Stimulated activated naive B cell treated with anti-CD40 and anti-IgM and Interleukin-4, amounts not matched to agents 10 μg/mL and 1 μg/mL and 100 μg/mL, for 72 hours (primary cell): ENCODE measurements at places on chromosomes 7 and 10.

DNA sequence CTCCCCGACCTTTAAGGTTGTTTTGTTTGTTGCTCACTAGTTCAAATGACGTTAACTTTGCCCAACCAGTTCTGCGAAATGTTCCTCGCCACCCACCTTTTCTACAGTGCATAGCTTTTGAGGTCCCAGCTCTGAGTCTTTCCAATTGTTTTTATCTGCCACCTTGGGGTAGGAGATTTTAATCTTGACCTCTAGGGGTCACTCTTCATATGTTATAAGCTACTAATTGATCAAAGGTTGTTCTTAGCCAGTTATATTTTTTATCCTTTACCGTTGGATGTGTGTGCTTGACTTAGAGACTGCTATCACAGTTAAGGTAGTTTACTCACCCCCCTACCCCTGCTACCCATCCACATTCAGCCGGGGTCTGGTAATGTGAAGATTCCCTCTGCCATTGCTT is 372.4 kb downstream of the SUGCT start:
- H3K27me3 ChIP-seq = no peaks in the 10 kb centered on the region
- no peak for DNase-seq
- no peaks in the 10 kb centered on the region for H3K36me3 ChIP-seq
- no peak overlapping the region for H3K27ac ChIP-seq

GRCh38 chr7:85565276-85565675 is 378.4 kb upstream of the SEMA3D start:
- DNase-seq = no peak
- no peaks in the 10 kb centered on the region for H3K4me1 ChIP-seq
- H3K4me3 ChIP-seq = no peak overlapping the region
- no peaks in the 10 kb centered on the region for H3K27me3 ChIP-seq
- H3K27ac ChIP-seq = no peak overlapping the region

DNA sequence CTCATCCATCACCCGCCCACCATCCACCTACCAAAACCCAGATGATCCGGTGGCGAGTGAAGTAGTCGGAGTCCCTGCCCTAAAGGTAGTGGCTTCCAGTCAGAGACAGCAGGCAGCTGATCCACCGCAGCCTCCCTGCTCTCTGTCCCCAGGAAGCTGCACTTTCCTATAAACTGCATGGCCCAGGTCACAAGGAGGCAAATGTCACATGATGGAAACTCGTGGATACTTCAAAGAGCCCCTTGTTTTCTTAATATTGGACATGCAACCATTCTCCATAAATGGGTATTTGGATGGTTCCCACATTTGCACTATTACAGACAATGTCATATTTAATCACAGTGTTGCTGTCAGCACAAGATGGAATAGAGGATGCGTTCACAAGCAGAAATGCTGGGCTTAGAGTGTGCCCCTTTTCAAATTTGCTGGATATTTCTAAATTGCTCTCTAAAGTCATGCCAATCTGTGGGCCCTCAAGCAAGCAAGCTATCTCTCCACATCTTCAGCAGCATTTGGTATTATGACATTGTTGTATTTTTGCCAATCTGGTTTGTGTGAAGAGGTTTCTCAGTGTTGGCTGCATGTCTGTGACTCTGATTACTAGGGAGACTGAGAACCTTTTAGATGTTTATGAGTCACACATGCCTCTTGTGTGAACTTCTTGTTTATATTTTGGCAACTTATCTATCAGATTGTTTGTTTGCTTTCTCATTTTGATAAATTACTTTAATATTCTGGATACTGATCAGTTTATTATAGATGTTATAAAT is 822.0 kb downstream of the TNS3 start:
- no peak overlapping the region for H3K4me3 ChIP-seq
- no peaks in the 10 kb centered on the region for H3K36me3 ChIP-seq
- no peak for DNase-seq
- no peak overlapping the region for H3K27ac ChIP-seq

- no peak overlapping the region for H3K27ac ChIP-seq
- no peaks in the 10 kb centered on the region for H3K36me3 ChIP-seq
- no peaks in the 10 kb centered on the region for H3K4me1 ChIP-seq
- no peak for DNase-seq
- peaks cover 14% of the 10 kb centered on the region for H3K27me3 ChIP-seq
These were observed 113.7 kb downstream of the PTPRN2 start for GRCh38 chr7:158473946-158474345.

- no peak for DNase-seq
- H3K4me1 ChIP-seq = peaks cover 15% of the 10 kb centered on the region
- H3K4me3 ChIP-seq = no peak overlapping the region
These were observed 18.1 kb upstream of the TRIM8 start for GRCh38 chr10:102626026-102626685.

DNA sequence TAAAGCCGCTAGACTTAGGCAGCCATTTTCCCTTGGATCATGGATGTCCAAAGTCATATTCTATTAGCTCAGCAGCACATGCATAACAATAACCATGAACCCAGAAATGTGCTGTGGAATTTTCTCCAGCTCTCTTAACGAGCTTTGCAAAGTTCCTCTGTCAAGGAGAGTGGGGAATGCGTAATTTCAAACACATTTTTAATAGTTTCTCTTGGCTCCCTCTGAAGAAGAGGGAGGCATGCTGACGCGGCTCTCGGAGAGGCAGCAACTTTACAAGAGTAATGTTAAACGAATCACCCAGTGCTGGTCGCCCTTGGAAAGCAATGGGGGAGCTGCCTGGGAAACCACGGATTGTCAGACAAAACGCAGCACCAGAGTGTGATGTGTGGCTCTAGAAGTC is 114.8 kb downstream of the RAB18 start:
- H3K4me1 ChIP-seq = no peaks in the 10 kb centered on the region
- DNase-seq = no peak
- H3K4me3 ChIP-seq = no peak overlapping the region
- H3K27me3 ChIP-seq = peaks cover 23% of the 10 kb centered on the region

- no peak for DNase-seq
- no peaks in the 10 kb centered on the region for H3K4me1 ChIP-seq
- H3K4me3 ChIP-seq = no peak overlapping the region
- H3K27ac ChIP-seq = no peak overlapping the region
- H3K27me3 ChIP-seq = no peaks in the 10 kb centered on the region
These were observed 962.8 kb downstream of the DNAJB9 start for GRCh38 chr7:109532262-109532992.

DNA sequence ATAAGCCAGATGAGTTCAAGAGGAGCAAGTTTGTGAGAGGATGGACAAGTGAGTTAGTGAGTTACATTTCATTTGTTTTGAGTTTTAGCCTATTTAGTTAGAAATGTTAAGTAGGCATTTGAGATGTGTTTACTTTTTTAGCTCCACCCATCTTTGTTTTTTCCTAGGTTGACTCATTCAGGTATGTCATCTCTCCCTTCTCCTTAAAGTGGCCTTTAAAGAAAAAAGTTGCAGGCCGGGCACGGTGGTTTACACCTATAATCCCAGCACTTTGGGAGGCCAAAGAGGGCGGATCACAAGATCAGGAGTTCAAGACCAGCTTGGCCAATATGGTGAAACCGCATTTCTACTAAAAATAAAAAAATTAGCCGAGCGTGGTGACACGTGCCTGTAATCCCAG is 71.2 kb downstream of the BMPR1A start:
- no peak overlapping the region for H3K27ac ChIP-seq
- no peaks in the 10 kb centered on the region for H3K4me1 ChIP-seq
- no peaks in the 10 kb centered on the region for H3K36me3 ChIP-seq
- no peak for DNase-seq
- no peak overlapping the region for H3K4me3 ChIP-seq

- no peaks in the 10 kb centered on the region for H3K36me3 ChIP-seq
- H3K4me1 ChIP-seq = peaks cover 6% of the 10 kb centered on the region
These were observed 143.4 kb downstream of the DYNC1I1 start for GRCh38 chr7:95915731-95916130.

GRCh38 chr10:13712837-13713581 is 126.2 kb downstream of the PRPF18 start:
- peak overlapping the region; percentile 95 for H3K27ac ChIP-seq
- peaks cover 3% of the 10 kb centered on the region for H3K27me3 ChIP-seq
- no peaks in the 10 kb centered on the region for H3K36me3 ChIP-seq
- peak overlapping the region; percentile 77 for H3K4me3 ChIP-seq
- H3K4me1 ChIP-seq = peaks cover 49% of the 10 kb centered on the region

- H3K36me3 ChIP-seq = peaks cover 2% of the 10 kb centered on the region
- H3K27me3 ChIP-seq = no peaks in the 10 kb centered on the region
- H3K4me3 ChIP-seq = no peak overlapping the region
- no peak for DNase-seq
- no peak overlapping the region for H3K27ac ChIP-seq
- H3K4me1 ChIP-seq = no peaks in the 10 kb centered on the region
These were observed 51.4 kb upstream of the ANLN start for GRCh38 chr7:36338256-36338655.

DNA sequence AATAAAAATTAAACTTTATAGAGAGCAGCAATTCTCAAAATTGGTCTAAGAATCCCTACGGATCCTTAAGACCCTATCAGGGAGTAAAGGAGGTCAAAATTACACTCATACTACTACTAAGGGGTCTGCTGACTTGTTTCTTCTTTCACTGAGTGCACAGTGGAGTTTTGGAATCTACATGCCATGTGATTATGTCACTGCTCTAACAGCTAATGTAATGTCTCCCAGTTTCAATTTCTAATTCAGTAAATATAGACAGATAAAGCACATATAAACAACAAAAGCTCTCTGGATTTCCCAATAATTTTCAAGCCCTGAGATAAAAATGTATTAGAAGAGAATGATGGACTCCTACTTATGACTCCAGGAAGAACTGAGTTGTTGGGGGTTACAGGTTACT is 74.6 kb downstream of the WAPL start:
- no peaks in the 10 kb centered on the region for H3K27me3 ChIP-seq
- peaks cover 18% of the 10 kb centered on the region for H3K4me1 ChIP-seq
- H3K27ac ChIP-seq = no peak overlapping the region
- peaks cover 83% of the 10 kb centered on the region for H3K36me3 ChIP-seq
